ENCODE measurements at places on chromosomes 4 and X.

- peak; percentile 82 for DNase-seq
Observed at GRCh38 chr4:186037692-186038658, 31.0 kb upstream of the TLR3 start.

- peak; percentile 94 for DNase-seq
Observed at GRCh38 chr4:94419956-94420355, 31.8 kb upstream of the PDLIM5 start.

- DNase-seq, result no peak
Observed at GRCh38 chr4:161519611-161520010, 644.2 kb downstream of the FSTL5 start.

DNA sequence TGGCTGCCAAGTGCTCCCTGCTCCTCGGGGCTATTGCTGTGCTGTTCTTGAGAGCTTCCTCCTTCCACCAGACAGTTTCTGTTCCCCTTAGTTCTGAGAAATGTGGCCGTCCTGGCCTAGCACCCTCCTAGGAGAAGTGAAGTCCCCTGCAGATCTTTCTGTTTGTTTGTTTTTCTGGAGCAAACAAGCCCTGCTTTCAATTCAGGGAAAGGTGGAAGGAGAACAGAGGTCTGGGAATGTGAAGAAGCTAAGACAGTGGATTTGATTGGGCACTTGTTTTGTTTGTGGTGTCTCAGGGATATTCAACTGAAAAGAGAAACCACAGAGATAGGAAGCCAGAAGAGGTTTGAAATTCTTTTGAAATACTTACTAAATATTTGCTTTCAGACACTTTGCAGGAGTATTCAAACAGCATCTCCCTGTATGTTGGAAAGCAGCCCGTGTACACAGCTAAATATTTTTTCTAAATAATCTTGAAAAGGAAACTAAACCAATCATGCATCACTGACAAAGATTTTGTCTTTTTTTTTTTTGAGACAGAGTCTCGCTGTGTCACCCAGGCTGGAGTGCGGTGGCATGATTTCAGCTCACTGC, 36.5 kb upstream of the PPM1K start:
- peak; percentile 71 for DNase-seq

GRCh38 chrX:108221301-108221864, 129.8 kb downstream of the ATG4A start:
- DNase-seq, result no peak

- DNase-seq, result no peak
Observed at GRCh38 chrX:103519389-103519788, at the start of gene RAB40A. Gene RAB40A (minus strand): TSS chrX:103519489. CDS start chrX:103500756, 18,733 bp downstream.

DNA sequence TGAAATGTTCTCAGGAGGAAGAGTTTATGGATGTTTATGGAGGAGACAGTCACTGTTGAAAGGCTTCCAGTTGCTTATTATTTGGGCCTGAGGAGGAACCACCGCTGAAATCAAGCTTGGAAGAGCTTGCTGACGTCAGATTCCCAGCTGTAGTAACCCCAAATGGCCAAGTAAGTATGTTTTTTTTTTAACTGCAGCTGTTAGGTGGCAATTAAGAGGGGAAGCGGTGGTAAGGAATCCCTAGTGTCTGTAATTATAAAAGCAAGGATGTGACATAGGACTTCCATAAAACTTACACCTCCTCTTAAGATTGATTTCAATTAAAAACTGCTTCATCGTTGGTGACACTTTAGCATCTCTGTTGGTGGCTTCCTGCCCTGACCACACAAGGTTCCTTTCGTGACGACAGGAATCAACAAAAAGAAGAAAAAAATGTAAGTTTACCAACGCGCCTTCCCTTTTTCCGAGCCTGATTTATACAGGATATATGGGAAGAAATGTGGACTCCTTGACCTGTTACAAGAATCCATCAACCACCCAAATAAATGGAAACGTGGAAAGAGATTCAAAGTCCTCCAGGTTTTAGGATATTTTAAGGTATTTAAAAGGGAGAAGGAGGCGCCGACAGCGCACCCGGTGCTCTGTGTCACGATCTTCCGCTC, 884 bp downstream of the RELL1 start:
- DNase-seq, result peak; percentile 53

DNA sequence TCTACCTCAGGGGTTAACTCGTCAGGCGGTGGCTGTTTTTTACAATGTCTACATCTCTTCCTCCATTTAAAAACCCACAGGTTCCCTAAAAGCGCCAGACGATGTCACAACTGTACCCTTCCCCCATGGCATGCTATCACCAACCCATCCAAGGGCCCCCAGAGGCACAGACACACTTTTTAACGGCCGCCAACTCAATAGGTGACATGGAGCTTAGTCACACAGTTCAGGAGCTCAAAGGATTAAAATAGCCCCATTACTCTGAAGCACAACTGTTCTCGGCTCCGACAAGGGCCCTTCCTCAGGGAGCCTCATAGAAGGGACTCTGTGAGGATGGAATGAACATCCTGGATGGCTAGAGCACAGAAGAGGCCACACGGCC, 12.4 kb downstream of the SH3KBP1 start:
- no peak for DNase-seq

GRCh38 chr4:168737806-168738172, 240.9 kb downstream of the PALLD start:
- no peak for DNase-seq

GRCh38 chr4:74751856-74752255, 42.5 kb downstream of the BTC start:
- no peak for DNase-seq

- DNase-seq, result no peak
Observed at GRCh38 chrX:9604908-9605306, 140.0 kb downstream of the TBL1X start.

GRCh38 chr4:168241953-168242352, 76.6 kb downstream of the DDX60 start:
- DNase-seq, result no peak

- peak; percentile 40 for DNase-seq
Observed at GRCh38 chr4:71009890-71010588, 16.6 kb downstream of the DCK start.

GRCh38 chr4:55947254-55947882, 1.4 kb upstream of the CEP135 start:
- peak; percentile 8 for DNase-seq

DNA sequence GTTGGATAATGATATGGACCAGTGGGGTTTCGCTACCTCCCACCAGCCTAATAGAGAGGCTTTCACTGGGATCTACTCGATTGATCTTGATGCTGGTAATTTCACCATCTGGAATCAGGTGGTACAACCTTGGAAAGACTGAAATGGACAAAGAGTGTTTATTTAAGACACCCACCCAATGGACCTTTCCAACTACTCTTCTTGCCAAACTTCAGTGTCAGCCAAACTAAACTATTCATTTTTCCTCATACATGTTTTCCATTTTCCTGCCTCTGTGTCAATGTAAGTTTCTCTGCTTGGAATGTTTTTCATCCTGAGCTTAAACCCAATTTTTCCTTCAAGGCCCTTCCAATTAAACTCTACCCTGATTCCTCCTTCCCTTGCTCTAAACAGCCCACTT, 92.6 kb downstream of the LNX1 start:
- no peak for DNase-seq

DNA sequence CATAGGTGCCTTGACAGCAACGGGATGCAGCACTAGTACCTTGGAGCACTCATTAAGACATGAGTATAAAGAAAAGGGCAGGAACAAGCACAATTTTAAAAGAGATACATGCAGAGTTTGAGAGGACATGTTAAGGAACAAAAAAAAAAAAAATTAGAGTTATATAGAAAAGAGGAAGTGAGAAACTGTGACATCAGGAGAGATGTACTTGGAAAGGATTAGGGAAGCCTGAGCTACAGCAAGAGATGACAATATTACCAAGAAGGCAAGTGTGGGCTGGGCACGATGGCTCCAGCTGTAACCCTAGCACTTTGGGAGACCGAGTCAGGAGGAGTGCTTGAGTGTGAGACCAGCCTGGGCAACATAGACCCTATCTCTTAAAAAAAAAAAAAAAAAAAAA, 37.4 kb downstream of the GPR143 start:
- no peak for DNase-seq

DNA sequence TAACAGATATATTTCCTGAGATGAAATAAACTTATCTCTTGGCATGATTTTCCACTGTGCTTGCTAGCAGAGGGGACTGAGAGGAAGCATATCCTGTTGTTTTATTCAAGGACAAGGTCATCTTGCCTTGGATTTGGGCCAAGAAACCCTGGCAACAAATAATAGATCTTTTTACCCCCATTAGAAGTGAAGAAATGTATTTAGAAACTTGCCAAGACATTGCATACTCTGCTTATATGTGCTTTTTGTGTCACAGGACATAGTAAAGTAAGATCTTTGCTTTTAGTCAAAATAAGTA, 170.2 kb downstream of the RAPGEF2 start:
- peak; percentile 61 for DNase-seq

- DNase-seq, result peak; percentile 93
Observed at GRCh38 chr4:176778063-176778462, 14.7 kb downstream of the VEGFC start.

- peak; percentile 22 for DNase-seq
Observed at GRCh38 chrX:106302304-106302703, 134.2 kb downstream of the PWWP3B start.

DNA sequence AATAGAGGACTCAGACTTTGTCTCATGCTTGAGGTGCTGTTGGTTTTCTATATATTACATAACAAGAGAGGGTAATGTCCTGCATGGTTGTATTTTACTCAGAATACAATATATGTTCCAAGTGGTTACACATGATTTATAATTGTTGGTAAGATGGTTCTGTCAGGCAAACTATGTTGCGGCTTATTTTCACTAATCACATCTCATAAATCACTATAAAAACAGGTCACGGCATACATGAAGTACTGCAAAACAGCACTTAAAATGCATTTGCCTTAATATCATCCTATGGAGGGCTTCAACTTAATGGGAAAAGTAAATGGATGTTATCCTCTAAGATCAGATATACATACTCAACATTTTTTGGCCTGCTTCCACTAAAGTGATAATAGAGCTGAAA, 246.0 kb upstream of the ARSJ start:
- DNase-seq, result no peak

GRCh38 chrX:66200050-66200664, 36.1 kb downstream of the HEPH start:
- no peak for DNase-seq

DNA sequence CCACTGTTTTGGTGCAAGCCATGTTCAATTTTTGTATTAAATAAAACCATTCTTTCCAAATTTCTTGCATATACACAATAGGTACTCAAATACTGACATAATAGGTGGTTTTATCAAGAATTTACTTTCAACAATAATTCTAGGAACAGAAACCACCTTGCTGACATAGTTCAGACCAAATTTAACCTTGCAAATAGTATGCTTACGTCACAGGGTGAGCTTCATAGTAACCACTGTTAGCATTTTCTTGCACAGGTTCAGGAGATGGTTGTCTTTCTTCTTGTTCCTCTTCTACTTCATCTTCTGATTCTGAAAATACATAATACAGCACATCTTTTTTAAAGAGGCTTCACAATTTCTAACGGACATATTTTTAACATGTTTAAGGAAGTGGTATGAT, 17.6 kb downstream of the G3BP2 start:
- DNase-seq, result no peak

- peak; percentile 87 for DNase-seq
Observed at GRCh38 chr4:187618701-187619281, 376.8 kb upstream of the ZFP42 start.

DNA sequence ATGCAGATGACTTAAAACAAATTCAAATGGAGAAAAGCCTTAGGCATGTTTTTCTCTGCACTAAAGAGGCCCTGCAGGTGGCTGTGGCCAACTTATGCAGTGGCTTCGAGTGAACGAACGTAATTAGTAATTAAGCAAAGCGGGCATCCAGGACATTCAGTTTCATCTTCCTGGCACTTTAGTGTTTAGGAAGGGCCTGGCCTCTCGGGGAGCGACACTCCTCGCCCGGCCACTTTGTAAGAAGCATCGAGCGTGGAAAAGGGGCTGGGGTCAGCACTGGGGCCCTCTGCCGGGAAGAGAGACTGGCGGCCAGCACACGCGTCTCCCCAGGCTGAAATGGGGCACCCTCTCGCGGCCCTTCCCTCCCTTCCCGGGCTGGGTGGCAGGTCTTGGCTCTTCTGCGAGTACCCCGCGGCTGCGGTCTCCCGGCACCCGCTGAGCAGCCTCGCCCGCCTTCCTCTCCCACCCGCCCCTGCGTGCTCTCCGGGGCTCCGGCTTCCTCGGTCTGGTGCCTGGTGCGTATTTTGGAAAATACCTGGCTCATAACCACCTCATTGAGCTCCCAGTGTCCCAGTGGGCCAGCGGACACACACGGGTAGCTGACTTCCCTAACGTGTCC, 677 bp upstream of the CYP4V2 start:
- DNase-seq, result peak; percentile 29

DNA sequence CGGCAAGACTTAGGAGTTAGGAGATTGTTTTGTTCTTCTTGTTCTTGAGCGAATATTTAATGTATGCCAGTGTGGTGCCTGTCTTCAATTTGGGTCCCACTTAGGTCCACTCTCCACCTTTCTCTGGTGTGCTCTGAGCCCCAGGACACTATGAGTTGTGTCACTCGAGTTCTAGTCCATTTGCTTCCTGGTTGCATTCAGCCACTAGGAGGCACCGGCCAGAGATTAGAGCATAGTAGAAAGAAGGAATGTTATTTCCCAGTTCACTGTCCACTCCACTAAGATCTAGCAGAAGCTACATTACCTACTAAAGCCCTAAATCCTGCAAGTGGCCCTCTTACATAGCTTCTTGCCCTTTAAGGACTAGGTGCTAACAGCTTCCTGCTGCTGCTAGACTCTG, 326.9 kb downstream of the NAF1 start:
- DNase-seq, result no peak

DNA sequence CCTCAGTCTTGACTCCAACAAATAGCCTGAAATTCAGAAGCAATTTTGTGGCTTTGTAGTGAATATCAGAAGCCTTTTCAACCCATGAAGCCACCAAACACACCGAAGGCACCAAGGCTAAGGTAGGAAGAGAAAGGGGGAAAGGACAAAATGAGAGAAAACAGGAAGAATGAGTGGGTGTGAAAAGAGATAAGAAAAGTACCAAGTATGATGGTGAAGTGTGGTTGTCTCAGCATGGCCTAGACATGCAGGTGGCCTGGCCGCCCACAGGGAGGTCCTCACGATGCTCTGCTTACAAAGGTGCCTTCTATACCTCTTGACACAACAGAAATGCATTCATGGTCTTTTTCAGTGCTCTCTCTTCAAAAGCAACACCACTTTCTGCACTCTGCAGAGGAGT, 34.9 kb downstream of the ACSL1 start:
- DNase-seq, result no peak

GRCh38 chr4:14864365-14865030, 137.8 kb upstream of the CPEB2 start:
- DNase-seq, result no peak

GRCh38 chr4:26015133-26015651, 101.2 kb downstream of the SMIM20 start:
- peak; percentile 81 for DNase-seq

GRCh38 chr4:48949086-48949485, 37.0 kb upstream of the CWH43 start:
- DNase-seq, result no peak

DNA sequence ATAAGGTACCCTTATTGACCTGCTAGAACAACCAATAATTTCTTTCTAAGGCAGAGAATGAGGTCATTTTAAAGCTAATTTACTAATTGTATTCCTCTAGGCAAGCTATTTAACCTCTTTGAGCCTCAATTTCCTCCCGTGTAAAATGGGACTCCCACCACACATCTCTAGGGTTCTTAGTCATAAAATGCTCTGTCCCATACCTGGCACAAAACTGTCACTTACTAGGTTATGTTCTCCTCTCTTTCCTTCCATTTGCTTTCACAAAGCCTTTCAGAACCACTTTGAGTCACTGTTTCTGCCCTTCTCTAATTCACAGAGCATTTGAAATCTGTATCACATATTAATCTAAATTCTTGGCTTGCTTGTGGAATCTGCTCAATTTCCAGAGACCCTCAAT, 2.4 kb upstream of the GPR82 start:
- no peak for DNase-seq

All from iris pigment epithelial cell (primary cell).